ENCODE measurements at places on chromosomes 12 and 14.
A peak's percentile ranks its signal among the peaks of the same experiment; 100 is the strongest.

DNA sequence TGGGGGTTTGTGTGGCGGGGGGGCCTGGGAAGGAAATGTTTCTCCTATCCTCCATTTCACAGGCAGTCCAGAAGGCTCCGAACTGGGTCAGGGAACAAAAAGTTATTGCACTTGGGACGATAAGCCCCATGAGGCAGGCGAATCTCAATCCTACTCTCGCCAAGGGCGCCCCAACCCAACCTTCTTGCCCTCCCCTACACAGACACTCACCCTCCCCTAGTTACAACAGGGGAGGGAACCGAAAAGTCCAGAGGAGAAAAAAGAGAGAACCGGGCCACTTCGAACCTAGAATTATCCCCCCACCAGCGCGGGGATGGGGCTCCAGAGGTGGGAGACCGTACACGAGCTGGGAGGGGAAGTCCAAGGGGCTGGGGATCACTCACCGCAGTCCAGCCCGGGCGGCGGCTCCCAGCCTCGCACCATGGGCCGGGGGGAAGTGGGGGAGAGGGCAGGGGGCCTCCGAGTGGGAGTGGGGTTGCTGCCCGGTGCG is 357 bp downstream of the HOMEZ start:
- peak; percentile 12 for DNase-seq

GRCh38 chr12:94116191-94116590 is 32.2 kb upstream of the PLXNC1 start:
- no peak for DNase-seq

- DNase-seq = no peak
These were observed 278.9 kb upstream of the CRY1 start for GRCh38 chr12:107372229-107372658.

DNA sequence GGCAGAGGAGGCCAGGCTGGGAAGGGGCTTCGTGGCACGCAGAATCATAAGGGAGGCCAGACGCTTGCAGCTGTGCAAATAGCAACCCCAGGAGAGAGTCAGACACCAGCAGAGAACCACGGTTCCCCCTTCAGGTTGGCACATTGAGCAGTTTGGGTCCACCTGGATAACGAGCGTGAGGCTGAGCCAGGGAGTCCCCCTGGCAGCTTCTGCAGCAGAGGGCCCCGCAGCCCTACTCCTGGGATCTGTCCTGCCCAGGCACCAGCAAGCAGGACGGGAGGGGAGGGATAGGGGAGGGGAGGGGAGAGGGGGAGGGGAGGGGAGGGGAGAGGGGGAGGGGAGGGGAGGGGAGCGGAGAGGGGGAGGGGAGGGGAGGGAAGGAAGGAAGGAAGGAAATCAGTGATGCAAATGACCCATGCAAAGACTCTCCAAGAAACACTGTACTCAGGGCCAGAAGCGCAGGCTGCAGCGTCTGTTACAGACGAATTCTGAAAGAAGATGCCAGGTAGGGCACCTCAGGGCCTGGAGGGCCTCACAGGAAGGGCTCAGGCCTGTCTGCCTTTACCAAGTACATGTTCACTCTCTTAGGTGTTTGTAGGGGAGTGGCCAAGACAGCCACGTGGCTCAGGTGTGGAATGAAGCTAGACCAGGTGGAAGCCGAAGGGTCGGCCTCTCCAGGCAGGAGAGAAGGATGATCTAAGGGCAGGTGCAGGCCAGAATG is 32.3 kb upstream of the MMP17 start:
- no peak for DNase-seq

- DNase-seq = no peak
These were observed 88.7 kb downstream of the TRAFD1 start for GRCh38 chr12:112214064-112214463.

DNA sequence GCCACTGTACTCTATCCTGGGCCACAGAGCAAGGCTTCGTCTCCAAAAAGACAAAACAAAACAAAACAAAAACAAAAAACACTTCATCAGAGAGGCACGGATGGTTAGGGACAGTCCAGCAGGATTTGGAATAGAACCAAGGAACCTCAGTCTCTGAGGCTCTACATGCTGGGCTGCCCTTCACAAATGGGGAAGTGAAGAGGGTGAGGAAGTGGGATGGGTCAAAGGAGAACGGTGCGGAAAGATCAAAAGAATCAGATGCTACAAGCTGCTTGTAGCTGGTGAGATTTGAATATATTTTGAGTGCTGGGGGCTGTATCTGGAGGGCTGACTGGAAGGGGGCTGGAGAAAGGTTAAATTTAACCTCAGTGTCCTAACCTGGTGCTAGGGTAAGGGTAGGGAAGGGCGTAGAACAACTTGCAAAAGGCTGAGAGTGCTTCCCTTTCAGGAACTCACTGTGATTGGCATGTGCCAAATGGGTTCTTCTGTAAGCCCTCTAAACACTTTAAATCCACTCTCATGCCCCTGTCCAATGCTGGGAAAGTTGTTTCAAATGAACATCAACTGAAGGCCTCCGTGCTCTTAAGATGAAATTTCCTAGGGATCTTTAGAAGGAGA is 4.6 kb downstream of the FOXJ2 start:
- no peak for DNase-seq

DNA sequence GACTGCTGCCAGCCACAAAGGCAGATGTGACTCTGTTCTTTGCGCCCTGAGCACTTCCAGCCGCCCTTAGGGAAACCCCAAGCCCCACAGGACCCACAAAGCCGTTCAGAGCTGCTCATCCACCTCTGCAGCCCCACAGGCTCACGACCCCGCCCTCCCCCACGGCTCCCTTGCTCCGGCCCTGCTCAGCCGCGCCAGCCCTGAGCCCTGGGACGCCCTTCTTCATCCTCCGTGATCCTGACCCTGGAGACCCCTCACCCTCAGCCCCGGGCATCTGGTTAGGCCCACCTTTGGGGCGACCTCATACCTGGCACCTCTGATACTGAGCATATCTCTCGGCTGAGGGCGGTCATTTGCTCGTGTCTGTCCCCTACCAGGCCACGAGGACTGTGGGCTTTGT is 125.8 kb upstream of the EVL start:
- DNase-seq = no peak

- DNase-seq = peak; percentile 78
These were observed 54.5 kb downstream of the VCPKMT start for GRCh38 chr14:50061664-50062437.

DNA sequence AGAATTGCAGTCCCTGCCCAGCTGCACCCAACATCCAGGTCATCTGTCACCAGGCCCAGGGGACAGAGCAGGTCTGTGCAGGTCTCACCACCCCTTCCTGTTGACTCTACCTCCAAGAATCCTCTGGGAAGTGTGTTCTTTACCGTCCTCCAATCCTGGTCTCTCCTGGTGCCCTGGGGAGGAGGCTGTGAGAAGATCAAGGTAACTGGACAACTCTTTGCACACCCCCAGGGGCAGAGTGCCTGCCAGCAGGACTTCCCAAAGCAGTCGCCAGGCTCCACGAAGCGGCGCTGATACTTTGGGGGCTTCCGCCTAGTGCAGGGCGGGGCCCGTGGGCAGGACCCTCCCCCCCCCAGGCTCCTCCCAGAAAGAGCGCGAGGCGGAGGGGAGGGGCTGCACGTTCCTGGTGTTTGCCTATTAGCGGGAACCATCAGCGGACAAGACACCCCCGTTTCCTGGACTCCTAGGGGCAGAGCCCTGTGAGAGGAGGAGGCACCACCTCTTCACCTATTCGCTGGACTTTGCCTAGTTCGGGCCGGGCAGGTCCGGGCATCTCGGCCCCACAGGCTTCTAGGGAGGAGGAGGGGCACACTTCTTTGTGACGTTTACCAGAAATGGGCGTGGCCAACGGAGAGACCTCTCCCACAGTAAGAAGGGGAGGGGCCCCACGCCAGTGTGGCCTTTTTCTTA is 918.0 kb downstream of the AACS start:
- peak; percentile 5 for DNase-seq

- DNase-seq = peak; percentile 48
These were observed 256.3 kb upstream of the SFSWAP start for GRCh38 chr12:131454418-131455217.

DNA sequence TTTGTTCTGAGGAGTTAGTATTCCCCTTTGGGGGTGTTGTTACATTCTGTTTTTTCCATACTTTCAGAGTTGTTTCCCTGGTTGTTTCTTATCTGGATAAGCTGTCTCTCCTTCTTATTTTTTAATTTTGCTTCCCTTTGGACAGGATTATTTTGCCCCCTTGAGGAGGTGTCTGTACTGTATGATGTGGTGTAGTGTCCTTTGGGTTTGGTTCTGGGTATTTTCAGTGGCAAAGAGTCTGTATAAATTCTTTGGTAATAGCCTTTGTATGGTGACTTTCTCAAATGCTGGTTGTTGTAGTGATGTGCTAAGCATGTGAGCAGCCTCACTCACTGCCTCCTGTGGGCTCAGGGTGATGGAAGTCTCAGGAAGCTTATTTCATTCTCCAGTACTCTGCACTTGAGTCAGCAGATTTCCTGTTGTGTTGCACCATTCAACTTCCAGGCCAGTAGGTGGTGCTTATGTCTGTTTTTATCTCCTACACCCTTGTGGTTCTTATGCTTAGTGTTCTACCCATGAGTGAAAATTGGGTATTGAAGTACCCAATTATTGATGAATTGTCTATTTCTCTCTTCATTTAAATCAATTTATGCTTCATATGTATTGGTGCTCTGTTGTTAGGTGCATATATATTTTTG is 103.3 kb upstream of the PMCH start:
- peak; percentile 8 for DNase-seq

GRCh38 chr12:52132754-52133161 is 53.3 kb downstream of the SMIM41 start:
- DNase-seq = no peak

- no peak for DNase-seq
These were observed 3.2 kb downstream of the MLXIP start for GRCh38 chr12:122081697-122082221.

DNA sequence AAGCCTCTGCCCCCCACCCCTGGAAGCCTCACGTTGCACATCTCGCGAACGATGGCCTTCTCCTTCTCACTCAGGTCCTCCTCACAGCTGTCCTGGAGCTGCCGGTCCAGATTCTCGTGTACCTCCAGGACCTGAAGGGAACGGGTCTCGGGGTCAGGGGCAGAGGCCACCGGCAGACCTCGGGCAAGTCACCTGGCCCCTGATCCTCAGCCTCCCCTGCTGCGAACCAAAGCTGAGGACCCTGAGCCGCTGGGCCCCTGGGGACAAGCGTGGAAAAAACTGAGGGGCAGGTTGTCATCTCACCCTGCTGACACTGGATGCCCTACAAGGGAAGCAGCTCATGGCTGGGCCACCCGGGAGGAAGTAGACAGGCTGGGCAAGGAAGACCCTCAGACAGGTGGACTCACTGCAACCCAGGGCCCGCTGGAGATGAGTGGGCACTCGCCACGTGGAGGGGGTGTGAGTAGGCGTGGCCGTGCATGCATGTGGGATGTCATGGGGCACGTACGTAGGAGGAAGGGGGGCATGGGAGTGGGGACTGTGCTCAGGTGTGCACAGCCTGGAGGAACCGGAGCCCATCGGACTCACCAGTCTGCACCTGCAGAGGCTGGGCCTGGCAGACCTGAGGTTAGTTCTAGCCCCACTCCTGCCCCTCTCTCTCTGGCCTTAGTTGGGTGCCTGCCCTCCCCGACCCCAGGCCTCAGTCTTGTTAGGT is 35.1 kb downstream of the CCNK start:
- no peak for DNase-seq

GRCh38 chr14:54894995-54895394 is 7.6 kb downstream of the GCH1 start:
- no peak for DNase-seq

GRCh38 chr12:107511292-107511691 is 174.3 kb upstream of the PWP1 start:
- DNase-seq = no peak

GRCh38 chr12:8057306-8057705 is 8.9 kb downstream of the C3AR1 start:
- DNase-seq = no peak

GRCh38 chr12:49264466-49264872 is 413 bp upstream of the TUBA1C start:
- DNase-seq = no peak

- DNase-seq = no peak
These were observed 182.2 kb downstream of the CCDC59 start for GRCh38 chr12:82176026-82176425.

DNA sequence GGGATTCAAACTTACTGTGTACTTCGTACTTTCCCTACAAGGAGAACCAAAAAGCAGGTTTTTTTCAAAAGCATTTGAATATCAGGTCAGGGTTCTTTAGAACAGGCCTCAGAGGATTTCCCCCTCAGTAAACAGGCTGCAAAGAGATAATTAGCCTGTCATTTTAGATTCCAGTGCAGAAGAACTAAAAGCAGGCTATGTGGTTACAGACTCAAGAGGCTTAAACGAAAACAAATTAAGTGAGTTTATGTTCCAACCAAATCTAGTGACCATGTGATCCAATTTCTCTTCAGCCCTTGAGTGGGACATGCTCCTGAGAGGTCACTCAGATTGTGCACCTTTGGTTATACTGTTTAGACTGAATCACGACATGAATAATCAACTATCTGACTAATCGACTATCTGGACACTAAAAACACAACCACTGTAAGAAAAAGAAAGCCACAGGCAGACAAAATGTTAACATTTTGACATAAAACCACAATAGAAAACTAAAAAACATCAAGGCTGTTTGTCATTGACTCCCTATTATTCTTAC is 4.5 kb downstream of the TMED8 start:
- DNase-seq = no peak

- DNase-seq = no peak
These were observed 160.9 kb upstream of the EEA1 start for GRCh38 chr12:93089805-93090569.

GRCh38 chr14:35401422-35402265 is 2.9 kb downstream of the NFKBIA start:
- DNase-seq = no peak

DNA sequence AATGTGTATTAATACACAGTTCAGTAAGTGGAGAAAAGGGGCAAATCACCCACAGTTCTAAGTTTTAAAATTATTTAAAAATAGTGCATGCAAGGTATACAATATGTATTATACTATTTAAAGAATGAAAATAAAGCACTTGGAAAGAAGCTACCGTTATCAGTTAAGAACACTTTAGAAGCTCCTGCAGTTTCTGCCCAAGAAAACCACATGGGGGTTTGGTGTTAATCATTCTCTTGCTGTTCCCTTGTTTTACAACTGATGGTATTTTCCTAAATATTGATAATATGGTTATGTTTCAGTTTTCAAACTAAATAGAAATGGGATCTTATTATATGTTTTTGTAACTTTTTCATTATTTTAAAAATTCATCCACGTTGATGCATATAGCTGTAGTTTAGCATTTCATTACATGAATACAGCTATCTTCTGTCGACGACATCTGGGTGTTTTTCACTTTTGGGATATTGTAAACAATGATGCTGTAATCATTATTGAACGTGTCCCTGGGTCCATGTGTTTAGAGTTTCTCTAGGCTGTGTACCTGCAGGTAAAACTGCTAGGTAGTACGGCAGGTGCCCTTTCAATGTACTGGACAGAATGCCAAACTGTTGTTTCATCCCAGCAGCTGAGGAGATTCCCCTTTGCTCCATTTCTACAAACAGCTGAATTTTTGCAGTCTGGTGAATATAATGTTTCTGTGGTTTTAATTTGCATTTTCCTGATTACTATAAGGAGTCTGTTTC is 64.1 kb downstream of the APPL2 start:
- DNase-seq = no peak

GRCh38 chr14:93303659-93304058 is 29.2 kb downstream of the BTBD7 start:
- no peak for DNase-seq

- DNase-seq = peak; percentile 35
These were observed 1.1 kb upstream of the SP1 start for GRCh38 chr12:53378724-53379388.

- DNase-seq = no peak
These were observed 29.6 kb downstream of the HSD17B6 start for GRCh38 chr12:56792678-56793077.

GRCh38 chr14:26599291-26599690 is 1.5 kb upstream of the NOVA1 start:
- no peak for DNase-seq
